Muscle of leg (tissue), 16 donors: ENCODE measurements at places on chromosomes 16 and 17. TPM values are rescaled to one million over a fixed set of nuclear protein-coding genes. Genes with fewer than 3 reads are reported as not detected.

Gene SNX20
- total RNA-seq = 0.75 TPM

Gene KRTAP16-1
- total RNA-seq = not detected

Gene TMEM114
- not detected for total RNA-seq

Gene TMEM231
- total RNA-seq = 6.3 TPM

Gene NEUROD2
- not detected for total RNA-seq

Gene CHRNE
- 1.5 TPM for total RNA-seq

DNA sequence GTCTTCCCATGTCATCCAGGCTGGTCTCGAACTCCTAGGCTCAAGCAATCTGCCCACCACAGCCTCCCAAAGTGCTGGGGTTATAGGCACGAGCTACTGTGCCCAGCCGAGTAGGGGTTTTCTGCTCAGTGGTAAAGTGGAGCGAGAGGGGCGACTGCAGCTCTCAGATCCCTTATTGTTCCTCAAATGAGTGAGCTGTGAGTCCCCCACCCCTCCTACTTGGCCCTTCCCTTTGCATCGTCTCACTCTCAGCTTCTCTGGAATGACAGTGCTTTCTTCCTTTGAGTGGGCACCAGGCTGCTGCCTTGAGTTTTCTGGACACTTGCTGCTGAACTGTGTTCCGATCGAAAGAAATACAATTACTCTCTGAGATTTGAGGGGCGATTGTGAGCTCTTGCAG lies 63.5 kb downstream of the MSI2 start:
- no peak overlapping the region for H3K4me3 ChIP-seq
- H3K4me1 ChIP-seq = no peaks in the 10 kb centered on the region
- H3K27me3 ChIP-seq = no peaks in the 10 kb centered on the region

DNA sequence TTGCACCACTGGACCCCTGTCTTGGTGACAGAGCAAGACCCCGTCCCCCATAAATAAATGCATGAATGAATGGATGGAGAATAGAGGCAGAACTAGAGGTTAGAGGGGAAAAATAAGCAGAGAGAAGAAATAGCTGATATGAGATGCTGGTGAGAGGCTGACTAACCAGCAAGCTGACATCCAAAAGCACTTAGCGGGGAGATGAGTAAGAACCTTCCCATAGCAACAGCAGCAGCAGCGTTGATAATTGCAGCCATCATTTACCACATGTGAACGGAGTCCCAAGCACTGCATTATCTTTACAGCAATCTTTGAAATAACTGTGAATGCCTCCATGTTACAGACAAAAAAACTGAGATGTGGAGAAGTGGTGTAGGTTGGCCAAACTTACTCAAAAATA lies 777.3 kb upstream of the EEF2KMT start:
- H3K4me3 ChIP-seq = no peak overlapping the region
- DNase-seq = no peak
- H3K27me3 ChIP-seq = no peaks in the 10 kb centered on the region
- no peaks in the 10 kb centered on the region for H3K4me1 ChIP-seq
- H3K36me3 ChIP-seq = no peaks in the 10 kb centered on the region

DNA sequence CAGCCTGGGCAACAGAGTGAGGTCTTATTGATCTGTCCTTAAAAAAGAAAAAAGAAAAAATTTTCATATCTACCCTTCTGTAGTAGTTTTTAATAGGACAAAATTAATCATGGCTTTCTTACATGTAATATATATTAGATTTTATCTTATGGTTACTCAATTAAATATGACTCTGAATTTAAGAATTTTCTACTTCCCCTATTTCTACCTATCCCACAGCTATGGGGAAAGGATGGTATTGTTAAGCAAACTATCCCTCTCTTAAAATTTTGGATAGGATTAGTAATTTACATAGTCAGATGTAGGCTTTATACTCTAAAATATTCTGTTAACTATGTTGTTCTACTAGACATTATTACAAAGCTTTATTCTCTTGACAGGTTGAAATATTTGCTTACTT lies 62.5 kb downstream of the NQO1 start:
- no peaks in the 10 kb centered on the region for H3K4me1 ChIP-seq
- no peak overlapping the region for H3K27ac ChIP-seq
- peaks cover 14% of the 10 kb centered on the region for H3K36me3 ChIP-seq
- no peak overlapping the region for H3K4me3 ChIP-seq
- no peaks in the 10 kb centered on the region for H3K27me3 ChIP-seq

DNA sequence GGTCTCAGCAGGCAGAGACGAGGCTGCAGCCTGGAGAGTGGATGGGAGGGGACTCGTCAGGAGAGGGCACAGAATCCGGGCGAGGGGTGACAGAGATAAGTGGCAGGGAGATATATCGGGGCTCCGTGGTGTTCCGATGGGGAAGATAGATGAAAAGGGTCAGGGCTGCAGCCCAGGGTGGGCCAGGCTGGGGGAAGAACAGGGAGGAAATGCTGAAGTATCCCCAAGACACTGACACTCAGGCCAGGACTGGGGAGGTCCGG lies 2.1 kb downstream of the LGALS3BP start:
- H3K4me1 ChIP-seq = peaks cover 81% of the 10 kb centered on the region
- H3K36me3 ChIP-seq = peaks cover 22% of the 10 kb centered on the region
- DNase-seq = no peak
- no peaks in the 10 kb centered on the region for H3K27me3 ChIP-seq
- H3K27ac ChIP-seq = peak overlapping the region; percentile 1

DNA sequence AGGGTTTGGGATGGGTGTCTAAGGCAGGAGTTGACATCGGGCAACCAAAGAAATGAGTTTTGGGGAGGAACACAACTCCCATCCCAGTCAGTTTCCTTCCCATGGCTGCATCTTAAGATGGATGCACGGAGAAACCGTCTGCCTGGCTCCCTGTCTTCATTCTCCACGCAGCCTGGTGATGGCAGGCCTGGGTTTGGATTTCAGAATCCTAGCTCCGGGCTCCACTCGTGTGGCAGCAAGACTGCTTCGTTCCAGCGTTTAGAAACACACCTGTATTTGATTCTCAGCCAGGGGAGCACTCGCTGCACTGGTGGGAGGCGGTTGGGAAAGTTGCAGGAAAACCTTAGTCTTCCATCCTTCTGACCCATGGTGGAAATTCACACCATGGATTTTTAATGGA lies 141.1 kb downstream of the RAB11FIP4 start:
- DNase-seq = no peak
- H3K36me3 ChIP-seq = no peaks in the 10 kb centered on the region
- peaks cover 10% of the 10 kb centered on the region for H3K4me1 ChIP-seq
- H3K4me3 ChIP-seq = no peak overlapping the region

DNA sequence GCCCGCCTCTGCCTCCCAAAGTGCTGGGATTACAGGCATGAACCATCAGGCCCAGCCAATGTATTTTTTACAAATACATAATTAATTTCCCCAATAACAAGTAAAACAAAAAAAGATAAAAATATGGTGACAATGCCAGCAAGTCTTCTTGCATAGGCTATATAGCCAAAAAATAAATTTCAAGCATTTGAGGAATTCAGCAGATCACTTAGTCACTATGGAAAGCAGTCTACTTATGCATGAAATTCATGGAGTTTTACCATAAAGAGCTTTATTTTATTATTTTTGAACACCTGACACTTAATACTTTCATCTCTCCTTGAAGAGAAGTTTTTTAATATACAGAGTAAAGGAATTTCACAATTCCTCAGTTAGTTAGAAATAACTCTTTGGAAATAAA lies 56.4 kb downstream of the BRIP1 start:
- H3K27me3 ChIP-seq = no peaks in the 10 kb centered on the region
- no peaks in the 10 kb centered on the region for H3K4me1 ChIP-seq
- H3K27ac ChIP-seq = no peak overlapping the region
- no peak overlapping the region for H3K4me3 ChIP-seq

DNA sequence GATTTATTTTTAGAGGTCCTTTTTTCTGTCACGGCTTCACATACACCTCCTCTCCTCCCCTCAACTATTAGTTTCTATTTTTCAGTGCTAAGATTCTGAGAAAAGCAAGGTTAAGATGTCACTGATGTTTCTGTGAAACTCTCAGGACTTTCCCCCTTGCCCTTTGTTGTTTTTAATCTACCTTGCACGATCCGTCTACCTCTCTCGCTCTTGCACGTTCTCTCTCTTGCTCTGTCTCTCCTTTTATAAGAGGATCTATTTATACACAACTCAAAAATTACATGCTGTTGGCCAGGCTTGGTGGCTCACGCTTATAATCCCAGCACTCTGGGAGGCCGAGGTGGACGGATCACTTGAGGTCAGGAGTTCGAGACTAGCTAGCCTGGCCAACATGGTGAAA lies 43.6 kb downstream of the RPA1 start:
- no peak overlapping the region for H3K27ac ChIP-seq
- DNase-seq = no peak
- no peak overlapping the region for H3K4me3 ChIP-seq
- H3K27me3 ChIP-seq = no peaks in the 10 kb centered on the region
- peaks cover 29% of the 10 kb centered on the region for H3K36me3 ChIP-seq
- no peaks in the 10 kb centered on the region for H3K4me1 ChIP-seq
